ENCODE measurements at places on chromosomes 12 and 14.

DNA sequence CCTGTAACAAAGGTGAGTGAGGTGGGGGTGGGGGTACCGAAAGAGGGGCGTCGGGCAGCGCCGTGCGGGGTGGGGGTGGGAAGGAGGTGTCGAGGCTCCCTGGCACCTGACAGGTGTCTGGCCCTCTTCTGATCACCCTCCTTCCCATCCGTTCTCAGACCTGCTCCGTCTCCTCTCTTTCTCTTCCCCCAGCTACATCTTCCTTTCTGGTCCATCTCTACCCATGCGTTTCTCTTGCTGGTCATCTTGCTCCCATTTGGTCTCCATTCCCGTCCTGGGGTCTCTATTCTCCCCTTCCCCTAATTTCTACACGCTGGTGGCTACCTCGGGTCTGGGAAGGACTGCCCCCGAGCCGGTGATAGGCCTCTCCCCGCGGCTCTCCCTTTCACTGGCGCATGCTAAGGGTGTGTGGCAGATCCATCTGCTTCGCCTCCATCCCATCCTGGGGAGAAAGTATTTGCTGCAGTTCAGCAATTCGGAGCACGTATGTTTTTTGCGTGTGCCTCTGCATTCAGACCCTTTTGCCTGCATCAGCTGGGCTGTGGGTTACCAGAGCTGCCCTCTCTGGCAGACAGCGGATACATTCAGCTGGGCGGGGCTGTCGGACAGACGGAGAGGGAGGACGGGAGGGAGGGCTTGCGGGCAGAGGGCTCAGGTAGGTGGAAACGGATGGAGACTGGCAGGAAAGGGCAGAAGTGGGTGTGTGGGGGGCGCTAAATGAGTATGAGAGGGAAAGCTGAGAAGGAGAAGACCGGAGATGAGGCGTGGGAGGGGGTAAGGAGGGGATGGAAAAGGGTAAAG, 730 bp downstream of the CLSTN3 start:
- no peak for DNase-seq

GRCh38 chr14:103073367-103073875, 10.6 kb upstream of the LBHD2 start:
- no peak for DNase-seq

DNA sequence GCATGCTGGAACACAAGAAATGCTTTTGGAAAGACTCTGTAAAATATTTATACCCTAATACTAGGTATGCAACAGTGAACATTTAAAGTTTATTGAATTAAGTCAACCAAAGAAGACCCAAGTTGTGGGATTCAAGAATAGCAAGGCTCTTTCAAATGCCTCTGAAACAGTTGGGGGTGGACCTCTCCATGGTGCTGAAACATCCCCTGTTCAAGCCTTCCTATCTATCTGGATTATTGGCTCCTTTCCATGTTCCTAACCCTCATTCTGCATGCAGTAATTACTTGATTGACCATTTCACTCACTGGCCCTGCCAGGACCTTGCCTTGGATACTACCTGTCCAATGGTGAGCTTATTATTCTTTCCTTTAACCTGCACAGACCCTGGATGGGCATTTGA, 349.7 kb downstream of the NRXN3 start:
- DNase-seq, result no peak

DNA sequence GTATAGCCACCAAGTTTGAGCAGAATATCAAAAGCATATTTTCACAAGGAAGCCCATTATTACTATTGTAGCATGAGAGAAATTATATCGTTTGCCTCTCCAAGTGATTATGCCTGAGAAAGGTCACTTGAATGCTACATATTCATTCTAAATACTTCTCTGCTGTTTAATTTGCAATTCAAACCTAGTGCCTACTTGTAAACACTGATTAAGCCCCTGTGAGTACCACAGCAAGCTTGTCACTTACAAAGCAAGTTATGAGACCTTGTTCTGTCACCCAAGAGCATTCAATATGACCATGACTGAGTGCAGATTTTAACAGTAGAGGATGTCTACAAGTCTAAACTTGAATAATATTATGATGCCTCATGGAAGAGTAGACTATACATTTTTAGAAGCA, 124.7 kb upstream of the SSTR1 start:
- no peak for DNase-seq

GRCh38 chr14:38213001-38213400, 5.3 kb downstream of the SSTR1 start:
- no peak for DNase-seq

DNA sequence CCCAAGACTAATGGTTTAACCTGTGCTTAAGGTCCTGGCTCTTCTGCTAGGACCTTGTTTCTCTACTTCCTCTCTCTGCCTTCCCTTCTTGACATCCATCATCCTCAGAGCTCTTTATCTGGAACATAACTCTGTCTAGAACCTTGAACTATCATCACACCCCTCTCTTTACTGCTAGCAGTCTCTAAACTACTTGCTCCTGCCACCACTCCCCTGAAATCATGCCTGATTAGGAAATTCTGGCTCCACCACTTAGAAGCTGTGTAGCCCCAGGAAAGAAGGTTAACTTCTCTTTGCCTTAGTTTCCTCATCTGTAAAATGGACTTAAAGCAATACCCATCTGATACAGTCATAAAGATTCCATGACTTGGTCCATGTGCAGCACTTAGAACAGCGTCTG, 9.1 kb downstream of the SLC38A1 start:
- no peak for DNase-seq

GRCh38 chr14:61609191-61609843, 86.0 kb upstream of the HIF1A start:
- no peak for DNase-seq

DNA sequence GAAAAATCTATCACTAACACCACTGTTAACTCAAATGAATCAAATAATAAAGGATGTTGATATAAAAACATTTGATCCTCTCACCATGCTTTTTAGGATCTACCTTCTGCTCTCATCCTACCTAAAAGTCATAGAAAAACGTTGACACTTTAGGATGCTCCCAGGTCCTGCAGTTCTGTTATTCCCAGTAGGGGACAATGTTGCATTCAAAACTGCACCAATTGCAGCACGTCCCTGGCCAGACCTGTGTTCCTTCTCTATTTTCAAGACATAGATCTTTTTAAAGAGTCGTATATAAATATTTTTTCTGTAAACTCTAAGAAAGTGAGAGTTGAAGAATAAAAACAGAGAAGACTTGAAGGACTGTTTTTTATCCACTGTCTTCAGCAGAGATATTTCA, 8.8 kb downstream of the AICDA start:
- DNase-seq, result no peak

- no peak for DNase-seq
These were observed 365 bp downstream of the CCDC59 start for GRCh38 chr12:82357845-82358199.

- DNase-seq, result no peak
These were observed 52.7 kb downstream of the BCAT1 start for GRCh38 chr12:24896171-24896570.

GRCh38 chr14:100528962-100529560, 58.2 kb downstream of the BEGAIN start:
- DNase-seq, result no peak

- DNase-seq, result no peak
These were observed 34.9 kb upstream of the DDHD1 start for GRCh38 chr14:53187921-53188463.

GRCh38 chr14:85909581-85909980, 379.6 kb downstream of the FLRT2 start:
- DNase-seq, result no peak

DNA sequence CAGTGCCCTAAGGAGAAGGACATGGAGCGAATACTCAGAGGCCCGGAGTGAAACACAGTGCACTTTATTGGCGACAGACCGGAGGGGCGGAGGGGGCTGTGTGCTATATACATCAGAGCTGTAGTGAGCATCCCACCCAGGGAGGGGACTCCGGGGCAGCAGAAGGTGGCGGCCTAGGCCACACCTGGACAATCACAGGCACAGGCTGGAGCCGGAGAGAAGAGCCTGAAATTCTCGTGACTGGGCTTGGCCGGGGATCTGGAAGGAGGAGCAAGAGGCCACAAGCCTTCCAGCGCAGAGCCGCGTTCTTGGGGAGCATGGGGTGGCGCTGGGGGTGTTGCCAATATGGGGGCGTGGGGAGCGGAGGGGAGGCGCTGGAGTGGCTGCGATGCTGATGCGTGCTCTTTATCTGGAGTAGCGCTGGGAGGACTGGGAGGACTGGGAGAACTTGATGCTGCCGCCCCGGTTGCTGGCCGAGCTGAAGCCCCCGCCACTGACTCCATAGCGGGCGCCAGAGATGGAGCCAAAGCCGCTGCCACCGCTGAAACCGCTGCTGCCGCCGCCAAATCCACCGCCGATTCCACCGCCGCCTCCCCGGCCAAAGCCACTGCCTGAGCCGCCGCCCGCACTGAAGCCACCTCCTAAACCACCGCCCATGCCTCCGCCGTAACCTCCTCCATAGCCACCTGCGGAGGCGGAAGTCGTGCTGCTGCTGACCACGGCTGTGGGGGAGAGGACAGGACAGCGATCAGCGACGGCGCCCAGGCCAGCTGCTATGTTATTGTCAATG, 6.1 kb downstream of the KRT3 start:
- no peak for DNase-seq

DNA sequence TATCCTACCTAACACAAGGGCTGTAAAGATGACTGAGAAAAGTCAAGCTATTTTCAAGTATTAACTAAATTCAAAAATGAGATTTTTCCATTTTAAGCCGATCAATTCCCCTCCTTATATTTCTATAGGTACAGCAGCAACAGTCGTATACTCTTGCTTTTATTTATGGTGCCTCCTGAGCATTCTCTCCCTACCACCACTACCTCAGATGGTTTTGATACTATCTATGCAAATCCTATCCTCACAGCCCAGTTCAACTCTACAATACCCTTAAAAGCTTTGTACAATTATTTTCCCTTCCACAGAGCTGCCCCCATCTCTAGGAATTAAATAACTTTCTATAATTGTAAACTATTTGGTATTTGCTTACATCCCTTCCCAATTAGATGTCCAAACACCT, 52.1 kb downstream of the GALC start:
- DNase-seq, result no peak

- DNase-seq, result no peak
These were observed 43.3 kb upstream of the NT5DC3 start for GRCh38 chr12:103884316-103884715.

GRCh38 chr14:100583245-100583644, 4.0 kb downstream of the BEGAIN start:
- DNase-seq, result no peak

DNA sequence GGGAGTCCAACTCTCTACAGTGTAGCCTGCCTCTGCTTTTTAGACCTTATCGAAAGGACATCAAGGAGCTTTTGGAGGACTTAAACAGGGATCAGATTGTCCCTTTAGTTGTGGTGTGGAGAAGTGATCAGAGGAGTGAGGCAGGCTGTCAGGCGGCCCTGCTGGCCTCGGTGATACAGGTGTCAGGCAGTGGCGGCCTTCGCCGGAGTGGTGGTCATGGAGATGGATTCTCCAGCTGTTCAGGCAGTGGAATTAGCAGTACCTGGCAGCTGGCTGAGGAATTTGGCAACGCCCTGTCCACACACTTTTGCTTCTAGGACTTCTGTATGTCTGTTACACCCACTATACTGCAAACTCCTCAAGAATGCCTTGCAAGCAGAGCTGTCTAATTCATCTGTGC, 4.2 kb upstream of the CLMN start:
- no peak for DNase-seq

DNA sequence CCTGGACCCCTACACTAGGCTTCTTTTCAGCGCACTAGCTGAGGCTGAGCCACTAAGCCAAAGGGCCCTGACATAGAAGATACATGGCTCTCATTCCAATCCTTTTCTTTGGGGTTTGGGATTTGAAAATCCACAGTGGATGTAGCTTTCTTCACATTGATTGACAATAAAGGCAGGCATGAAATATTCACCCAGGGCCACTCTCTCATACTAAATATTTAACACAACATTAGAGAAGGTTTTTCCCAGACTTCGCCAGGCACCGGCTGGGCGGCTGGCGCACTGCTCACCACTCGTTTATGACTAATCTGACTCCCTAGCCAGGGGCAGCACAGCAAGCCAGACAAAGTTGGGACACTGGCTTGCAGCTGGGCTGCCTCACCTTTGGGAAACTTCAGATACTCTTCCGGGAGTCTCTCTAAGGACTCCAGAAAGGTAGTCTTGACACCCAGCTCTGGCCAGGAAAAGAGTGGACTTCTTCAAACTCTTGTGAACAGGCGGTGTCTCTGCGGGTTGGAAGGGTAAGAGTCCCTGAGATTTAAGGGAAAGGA, 699 bp upstream of the HOXC11 start:
- DNase-seq, result no peak

GRCh38 chr14:64442300-64442988, 22.9 kb upstream of the AKAP5 start:
- no peak for DNase-seq

DNA sequence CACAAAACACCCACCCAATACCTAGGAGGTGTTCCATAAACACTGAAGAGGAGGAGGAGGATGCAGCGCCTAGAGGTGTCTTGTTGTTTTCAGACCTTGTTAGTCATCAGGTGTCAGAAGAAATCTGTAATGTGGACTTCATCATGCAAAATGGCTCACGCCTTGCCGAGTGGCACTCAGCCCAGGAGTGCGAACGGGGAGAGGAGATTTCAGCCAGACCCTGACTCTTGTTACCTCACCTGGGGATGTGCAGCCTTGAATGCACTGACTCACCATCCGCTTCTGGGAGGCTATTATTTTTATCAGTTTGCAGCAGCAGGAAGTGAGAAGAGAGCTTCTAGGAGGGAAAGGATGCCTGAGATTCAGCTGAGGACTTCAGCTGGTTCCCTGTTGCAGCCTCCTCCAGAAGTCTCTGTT, 48.2 kb upstream of the PLXNC1 start:
- peak; percentile 53 for DNase-seq

Data from fibroblast of skin of left quadriceps (primary cell).